ENCODE measurements at places on chromosomes 6 and 20.

- DNase-seq: no peak
Observed at GRCh38 chr20:19996917-19997316, 20.2 kb upstream of the NAA20 start.

DNA sequence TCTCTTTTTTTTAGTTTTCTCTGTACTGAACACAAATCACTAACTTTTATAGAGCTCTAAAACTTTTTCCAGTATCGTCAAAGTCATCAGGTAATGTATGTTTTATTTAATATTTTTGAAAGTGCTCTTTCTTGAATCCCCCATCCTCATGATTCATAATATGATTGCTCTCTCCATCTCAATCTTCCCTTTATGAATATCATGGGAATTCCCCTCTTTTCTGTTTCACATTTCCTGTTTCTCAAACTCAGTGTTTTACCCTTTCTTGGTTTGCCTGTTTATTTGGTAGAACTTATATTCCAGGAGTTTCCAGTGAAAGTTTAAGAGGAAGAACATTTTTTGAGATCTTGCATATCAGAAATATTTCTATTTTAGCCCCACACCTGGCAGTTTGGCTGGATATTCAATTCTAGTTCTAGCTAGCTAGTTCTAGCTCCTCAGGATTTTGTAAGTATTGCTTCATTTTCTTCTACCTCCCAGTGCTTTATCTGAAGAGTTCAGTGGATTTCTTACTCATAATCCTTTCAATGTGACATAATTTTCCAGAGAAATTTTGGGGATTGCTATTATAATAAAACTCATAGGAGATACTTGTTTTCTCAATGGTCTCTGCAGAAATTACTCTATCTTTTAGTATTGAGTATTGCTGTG lies 6.1 kb upstream of the C6orf58 start:
- no peak for DNase-seq

DNA sequence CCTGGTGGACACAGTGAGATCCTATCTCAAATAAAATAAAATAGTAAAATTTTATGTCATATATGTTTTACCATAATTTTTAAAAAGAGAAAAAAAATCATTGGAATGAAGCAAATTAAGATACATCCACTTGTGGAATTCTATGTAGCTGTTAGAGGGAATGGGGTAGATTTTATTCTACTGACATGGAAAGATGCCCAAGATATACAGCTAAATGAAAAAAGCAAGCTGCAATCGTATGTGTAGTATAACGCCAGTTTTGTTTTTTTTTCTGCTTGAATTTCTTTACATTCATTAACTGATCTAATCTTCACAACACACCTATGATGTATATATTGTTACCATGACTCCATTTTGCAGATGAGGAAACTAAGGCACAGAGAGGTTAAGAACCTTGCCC lies 23.4 kb upstream of the RANBP9 start:
- DNase-seq: no peak

DNA sequence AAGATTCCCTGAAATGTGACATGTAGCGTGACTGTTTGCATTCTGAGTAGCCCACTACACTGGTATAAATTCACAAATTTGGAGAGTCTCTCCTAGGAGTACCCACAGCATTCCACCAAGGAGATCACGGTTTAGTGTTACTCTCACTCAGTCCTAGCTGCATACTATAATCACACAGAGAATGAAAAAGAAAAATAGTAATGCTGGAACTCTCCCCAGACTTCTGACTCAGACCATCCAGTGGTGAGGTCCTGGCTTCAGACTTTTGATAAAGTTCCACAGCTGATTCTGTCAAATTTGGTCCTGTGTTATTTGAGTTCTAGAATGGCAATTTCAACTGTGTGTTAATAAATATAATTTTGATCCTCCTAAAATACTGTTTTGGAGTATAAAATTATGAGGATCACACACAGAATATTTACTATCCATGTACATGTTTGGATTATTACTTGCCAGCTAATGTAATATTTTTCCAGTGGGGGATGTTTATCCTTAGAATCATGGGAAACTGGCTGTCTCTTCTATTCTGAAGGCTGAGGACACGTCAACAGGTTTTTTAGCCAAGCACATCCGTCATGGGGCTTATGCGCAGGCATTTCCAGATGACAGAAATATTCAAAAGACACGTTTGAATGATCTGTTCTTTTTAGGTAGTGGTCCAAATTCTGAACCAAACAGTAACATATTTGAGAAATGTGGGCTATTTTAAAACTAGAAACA lies 5.1 kb upstream of the KIAA0408 start:
- DNase-seq: peak; percentile 86

DNA sequence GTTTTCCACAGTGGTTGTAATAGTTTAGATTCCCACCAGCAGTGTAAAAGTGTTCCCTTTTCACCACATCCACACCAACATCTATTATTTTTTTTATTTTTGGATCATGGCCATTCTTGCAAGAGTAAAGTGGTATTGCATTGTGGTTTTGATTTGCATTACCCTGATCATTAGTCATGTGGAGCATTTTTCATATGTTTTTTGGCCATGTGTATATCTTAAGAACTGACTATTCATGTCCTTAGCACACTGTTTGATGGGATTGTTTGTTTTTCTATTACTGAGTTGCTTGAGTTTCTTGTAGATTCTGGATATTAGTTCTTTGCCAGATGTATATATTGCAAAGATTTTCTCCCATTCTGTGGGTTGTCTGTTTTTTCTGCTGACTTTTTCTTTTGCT lies 820.1 kb downstream of the TENT5A start:
- DNase-seq: peak; percentile 84

DNA sequence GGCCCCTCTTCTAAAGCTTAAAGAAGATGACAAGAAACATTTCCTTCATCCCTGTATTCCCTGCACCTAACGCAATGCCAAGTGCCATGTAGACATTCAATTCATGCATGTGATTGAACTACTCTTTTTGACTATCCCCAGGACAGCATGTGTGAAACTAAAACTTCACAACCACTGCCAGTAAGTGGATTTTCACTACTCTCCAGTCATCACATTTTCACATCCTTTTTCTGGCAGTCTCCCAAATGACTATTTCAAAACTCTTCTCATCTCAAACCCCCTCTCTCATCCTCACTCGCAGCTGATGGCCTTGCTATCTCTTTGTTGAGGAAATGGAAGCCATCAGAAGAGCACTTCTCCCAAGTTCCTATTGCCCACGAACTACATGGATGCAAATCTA lies 122.6 kb downstream of the OPRM1 start:
- DNase-seq: no peak

DNA sequence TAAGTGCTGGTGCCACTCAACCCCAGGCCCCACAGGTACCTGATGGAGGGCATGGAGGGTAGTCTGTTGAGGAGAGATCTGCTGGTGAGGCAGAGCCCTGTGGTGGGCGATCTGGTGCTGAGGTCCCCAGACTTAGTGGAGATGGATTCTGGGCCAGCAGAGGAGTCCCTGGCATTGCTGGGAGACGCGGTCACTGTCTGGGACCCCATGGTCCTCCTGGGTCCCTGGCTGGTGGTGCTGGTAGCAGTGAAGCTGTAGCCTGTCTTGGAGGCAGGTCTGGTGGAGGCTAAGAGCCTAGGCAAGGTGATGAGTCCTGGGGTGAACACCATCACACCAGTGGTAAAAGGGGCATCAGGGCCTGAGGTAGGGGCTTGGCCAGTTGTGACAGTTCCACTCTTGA lies 6.6 kb downstream of the TREML2 start:
- DNase-seq: no peak

- DNase-seq: no peak
Observed at GRCh38 chr6:92864966-92865555, 554.3 kb downstream of the EPHA7 start.

DNA sequence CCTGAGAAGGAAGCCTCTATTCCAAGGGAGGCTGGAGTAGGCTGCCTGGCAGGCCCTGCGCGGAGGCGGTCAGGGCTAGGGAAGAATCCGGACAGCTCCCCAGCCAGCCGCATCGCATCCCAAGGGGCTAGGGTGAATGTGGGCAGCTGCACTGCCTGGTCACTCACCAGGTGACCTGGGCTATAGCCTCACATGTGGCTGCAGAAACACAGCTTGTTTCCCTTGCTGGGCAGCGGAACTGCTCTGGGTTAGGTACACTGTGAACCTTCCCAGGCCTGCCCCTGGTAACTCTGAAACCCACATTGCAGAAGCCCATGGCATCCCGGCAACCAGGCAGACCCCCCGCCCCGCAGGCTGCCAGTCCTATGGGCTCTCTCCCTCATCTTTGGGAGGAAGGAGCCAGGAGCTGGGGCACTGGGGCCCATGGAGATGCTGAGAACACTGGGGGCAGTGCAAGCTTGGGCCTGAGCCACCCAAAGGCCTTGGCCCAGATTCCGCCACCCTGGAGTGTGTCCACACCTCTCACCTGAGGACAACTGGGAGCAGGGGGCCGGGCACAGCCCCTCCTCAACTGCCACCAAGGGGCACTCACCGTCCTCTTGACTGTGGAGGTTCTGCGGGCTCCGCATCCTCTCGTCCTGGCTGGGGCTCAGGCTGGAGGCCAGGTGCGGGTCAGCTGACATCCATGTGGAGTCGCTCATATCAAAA lies 111.0 kb downstream of the NOL4L start:
- DNase-seq: no peak

DNA sequence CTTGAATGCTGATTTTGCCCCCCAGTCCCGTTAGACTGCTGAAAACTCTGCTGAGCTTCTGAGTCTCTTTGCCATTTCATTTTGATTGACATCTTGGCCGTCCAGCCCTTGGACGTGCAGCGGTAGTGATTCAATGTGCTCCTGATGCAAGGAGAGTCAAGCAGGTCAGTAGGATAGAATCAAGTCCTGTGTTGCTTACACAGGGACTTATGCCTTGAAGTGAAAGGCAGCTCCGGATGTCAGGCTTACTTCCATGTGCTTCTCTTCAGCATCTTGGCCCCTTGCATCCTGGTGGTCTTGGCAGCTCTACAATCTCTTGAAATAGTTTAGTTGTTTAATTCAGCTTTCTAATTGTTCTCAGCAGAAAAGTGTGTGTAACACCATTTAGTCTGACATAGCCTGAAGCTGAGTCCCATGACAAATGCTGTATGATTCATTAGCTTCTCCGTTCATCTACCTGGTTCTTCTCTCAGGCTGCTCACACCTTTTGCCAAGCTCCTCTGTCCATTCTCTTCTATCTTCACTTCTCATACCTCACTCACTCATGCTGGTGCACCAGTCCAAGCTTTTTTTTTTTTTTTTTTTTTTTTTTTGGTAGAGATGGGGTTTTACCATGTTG lies 76.0 kb downstream of the EZR start:
- no peak for DNase-seq

Data from fibroblast of skin of right biceps (primary cell).